Activated gamma-delta T cell treated with Interleukin-2 at 50 U/mL for 16 hours (primary cell): ENCODE measurements at places on chromosomes 6 and 20.

DNA sequence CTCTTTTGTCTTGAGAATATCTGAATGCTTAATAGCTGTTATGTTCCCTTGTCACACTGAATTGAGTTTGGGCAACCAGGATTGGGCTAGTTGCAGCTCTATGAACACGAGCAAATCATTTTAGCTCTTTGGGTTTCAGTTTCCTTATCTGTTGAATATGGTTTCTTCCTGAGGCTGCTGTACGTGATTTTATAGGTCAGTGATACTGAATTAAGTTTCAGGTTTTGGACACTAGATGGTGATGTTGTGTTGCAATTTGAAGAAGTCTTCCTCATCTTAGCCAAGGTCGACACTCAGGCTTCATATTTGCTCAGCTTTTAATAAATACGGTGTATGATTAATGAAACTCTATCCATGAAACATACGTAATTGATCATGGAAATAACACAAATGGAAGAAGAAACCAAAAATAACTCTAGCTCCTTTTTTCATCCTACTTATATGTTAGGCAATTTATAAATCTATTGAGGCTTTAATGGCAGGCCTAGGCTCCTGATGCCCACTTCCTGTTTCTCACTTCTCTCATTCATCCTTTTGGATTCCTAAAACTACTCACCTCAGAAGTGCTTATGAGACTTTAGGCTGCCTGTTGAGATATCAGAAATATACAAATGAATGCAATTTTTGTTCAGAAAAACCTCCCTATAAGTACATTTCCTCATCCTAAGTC, 354.1 kb upstream of the MAP3K7 start:
- DNase-seq, result no peak

GRCh38 chr6:100456141-100456907, 8.4 kb downstream of the SIM1 start:
- no peak for DNase-seq

- no peak for DNase-seq
These were observed 19.8 kb upstream of the MYLIP start for GRCh38 chr6:16108921-16109658.

DNA sequence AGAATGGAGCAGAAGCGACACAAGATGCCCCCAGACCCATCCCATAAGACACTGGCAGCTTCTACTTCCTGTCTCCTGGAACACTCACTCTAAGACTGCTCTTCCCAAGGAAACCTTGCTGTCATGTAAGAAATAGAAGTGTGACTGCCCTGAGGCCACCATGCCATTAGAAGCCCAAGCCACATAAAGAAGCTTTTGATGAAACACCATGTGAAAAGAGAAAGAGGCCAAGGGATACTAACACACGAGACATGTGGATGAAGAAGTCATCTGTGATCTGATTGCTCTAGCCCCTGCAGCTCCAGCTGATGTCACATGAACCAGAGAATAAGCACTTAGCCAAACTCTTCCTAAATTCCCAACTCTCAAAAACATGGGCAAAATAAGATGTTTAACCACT, 117.9 kb upstream of the PCSK2 start:
- DNase-seq, result no peak

GRCh38 chr6:7723554-7723953, 2.3 kb upstream of the BMP6 start:
- DNase-seq, result no peak

- DNase-seq, result no peak
These were observed 80.9 kb downstream of the HAO1 start for GRCh38 chr20:7859356-7859802.

DNA sequence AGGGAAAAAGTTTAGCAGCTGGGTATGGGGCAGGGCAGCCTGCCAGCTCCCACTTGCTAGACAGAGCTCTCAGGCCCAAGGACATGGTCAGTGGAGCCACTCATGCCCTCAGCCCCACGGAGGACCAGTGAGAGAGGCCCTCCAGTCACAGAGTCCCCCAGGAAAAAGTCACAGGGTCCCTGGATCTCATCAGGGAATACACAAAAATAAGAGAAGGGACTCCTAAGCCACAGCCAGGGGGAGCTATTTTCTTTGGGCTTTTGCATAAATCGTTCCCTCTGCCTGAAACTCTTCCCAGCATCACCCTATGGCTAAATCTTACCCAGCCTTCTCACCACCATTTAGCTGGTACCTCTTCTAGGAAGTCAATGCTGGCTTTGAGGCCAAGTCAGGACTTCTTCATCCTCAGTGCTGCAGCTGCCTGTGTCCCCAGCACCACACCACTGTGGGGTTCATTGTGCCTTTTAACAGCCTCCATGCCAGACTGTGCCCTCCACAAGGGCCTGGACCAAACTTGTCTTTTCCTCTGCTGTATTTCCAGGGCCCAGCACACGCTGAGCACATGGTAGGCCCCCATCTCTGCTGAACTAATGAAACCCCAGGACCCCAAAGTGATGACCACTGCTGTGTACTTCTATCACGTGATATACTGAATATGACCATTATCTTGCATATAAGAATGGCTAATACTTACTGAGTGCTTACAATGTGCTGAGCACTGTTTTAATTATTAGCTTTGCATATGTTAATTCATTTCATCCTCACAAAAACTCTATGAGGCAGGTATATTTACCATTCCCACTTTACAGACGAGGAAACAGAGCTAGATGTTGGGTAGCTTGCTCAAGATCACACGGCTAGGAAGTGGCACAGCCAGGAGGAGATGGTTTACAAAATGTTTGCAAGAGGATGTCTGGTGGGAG, 2.0 kb downstream of the ZNF335 start:
- no peak for DNase-seq

DNA sequence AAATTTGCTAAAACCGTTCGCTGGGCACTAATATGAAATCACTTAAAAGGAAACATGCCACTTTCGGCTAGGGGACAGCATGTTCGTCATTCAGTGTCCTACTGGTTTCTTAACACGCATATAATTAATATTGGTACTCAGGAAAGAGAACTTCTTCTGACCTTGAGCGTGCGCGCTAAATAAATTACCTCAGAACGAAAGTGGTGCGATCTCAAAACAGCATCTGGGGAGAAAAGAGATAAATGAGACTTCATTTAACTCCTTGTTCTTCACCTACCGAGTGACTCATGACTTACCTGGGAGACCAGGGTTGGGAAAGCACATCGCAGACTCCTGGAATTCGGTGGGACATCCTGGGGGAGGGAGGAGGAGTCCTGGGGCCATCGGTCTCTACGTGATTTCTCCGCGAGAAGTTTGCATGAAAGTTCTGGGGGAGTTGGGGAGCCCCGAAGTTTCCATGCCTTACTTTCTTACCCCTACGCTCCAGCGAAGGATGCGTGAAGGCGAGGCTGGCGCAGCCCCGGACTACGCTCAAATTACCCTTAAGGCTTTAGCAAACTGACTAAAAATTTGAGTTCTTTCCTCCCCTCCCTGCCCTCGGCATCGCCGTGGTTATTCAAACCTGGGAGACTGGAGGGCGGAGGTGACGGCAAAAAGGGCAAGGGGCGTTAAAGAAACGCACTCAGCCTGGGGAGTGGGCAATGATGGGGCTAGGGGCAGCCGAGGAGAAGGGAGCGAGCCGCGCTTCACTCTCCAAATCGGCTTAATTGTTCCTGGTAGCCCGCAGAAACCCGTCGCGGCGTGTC, 1.1 kb upstream of the BEND6 start:
- no peak for DNase-seq

GRCh38 chr6:167013946-167014345, 14.7 kb downstream of the CEP43 start:
- no peak for DNase-seq

DNA sequence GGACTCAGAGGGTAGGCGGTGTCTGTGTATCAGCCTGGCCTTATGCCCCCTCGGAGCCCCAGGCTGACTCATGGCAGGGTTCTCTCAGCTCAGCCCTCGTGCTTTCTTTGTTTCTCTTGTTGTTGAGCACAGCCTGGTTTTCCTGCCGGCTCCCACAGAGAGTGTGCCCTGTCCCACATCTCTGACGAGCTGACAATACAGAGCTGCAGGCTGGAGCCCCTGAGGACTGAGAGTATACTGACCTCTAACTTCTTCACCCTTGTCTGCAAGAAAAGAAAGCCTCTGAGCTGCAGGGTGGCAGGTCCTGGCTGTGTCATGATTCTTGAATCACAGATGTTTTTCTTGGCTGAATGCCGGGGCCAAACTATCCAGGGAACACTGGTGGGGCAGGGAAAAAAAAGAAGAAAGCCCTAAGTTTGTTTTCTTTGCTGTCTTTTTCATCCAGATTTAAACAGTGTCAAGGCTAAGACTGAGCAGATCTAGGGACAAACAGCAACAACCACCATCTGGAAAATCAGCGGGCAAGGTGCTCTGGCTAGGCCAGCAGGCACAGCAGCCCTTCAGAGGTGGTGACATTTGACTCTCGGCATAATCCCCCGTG, 63.3 kb upstream of the ZNF133 start:
- no peak for DNase-seq

GRCh38 chr20:58497724-58498469, 17.3 kb downstream of the APCDD1L start:
- no peak for DNase-seq

DNA sequence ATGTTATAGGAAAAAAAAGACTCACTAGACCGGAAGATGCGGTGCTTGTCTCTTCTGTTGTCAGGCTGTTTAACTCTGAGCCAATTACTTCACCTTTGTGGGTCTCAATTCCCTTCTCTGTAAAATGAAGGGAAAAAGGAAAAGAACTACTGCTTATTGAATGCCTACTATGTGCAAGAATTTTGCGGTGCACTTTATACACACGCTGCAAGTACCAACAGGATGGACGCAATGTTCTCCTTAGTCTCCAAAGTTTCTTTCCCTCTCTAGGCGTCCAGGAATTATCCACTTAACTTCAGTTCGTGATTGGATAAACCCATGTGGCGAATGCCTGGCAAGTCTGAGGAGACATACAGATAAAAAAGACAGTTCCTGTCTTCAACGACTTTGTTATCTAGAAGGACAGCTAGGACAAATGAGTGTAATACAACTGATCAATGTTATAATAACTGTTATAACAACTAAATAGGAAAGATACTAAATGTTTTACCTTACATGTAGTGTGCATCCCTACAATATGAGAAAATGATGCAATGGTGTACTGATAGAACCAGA, 69.0 kb upstream of the JARID2 start:
- no peak for DNase-seq

GRCh38 chr20:61350500-61351250, 98.6 kb downstream of the CDH4 start:
- DNase-seq, result no peak

- DNase-seq, result no peak
These were observed 712.1 kb upstream of the MMS22L start for GRCh38 chr6:97995158-97995557.

DNA sequence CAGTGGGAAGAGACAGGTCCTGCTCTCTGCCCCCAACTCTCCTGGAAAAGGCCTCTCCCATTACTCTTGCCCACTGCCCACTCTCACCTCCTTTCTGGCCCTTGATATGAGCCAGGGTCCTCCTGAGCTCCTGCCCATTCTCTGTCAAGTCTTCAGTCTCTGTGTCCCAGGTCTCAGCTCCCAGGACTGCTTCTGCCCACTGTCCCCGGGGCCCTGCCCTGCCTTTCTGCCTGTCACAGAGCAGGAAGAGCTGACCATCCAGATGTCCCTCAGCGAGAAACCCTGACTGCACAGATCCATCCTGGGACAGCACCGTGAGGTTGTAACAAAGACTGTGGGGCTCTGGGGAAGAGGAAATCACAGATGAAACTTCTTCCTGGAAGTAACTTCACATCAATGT, 22.2 kb downstream of the HLA-F start:
- DNase-seq, result no peak

GRCh38 chr6:131682442-131682841, 18.8 kb downstream of the OR2A4 start:
- no peak for DNase-seq

GRCh38 chr20:62875419-62876361, 14.1 kb upstream of the TCFL5 start:
- no peak for DNase-seq

GRCh38 chr6:123899745-123900144, 96.1 kb downstream of the NKAIN2 start:
- no peak for DNase-seq

DNA sequence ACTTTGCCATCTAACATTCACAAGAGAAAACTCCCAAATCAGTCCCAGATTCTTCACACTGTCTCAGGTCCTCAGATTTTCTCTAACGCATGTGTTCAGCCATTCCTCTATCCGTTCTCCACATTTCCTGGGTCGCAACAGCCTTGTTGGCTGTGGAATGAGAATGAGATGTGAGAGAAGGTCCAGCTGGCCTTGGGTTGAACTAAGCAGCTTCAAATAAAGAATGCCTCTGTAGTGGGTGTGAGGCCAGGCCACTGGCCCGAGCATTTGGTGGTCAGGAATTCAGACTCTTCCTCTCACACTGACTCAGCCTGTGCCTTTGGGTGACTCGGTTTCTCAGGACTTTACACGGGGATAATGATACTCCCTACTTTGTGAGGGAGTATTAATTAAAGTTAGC, 73.8 kb upstream of the CCN6 start:
- DNase-seq, result no peak

DNA sequence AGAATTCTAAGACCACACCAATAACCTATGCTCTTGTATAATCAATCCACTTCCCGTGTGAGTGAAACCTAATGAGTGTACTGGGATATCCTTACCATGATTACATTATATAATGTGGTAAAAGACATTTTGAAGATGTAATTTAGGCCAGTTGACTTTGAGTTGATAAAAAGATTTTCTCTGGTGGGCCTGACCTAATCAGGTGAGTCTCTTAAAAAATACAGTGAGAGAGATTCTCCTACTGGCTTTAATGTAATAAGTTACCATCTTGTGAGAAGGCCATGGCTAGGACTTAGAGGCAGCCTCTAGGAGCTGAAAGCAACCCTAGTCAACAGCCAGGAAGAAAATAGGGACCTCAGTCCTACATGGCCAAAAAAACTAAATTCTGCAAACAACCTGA, 847.7 kb upstream of the HS3ST5 start:
- DNase-seq, result no peak

- no peak for DNase-seq
These were observed 171.1 kb downstream of the ADAT2 start for GRCh38 chr6:143279385-143279784.

DNA sequence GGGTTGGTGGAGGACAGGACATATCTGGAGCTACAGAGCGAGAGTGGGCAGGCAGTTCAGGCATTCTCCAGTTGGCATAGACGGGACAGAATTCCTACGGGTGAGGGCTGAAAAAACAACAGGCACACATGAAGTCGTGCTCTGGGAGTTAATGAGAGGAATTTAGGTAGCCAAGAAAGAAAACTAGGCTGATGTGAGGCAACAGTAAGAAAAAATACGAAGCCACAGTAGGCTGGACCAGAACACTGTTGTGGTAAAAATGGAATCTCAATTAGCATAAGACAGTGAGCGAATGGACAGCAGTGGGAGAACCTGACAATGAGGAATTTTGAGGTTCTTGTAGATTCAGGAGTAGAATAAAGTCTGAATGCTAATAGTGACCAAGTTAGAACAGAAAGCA, 488.1 kb upstream of the AGPAT4 start:
- no peak for DNase-seq

DNA sequence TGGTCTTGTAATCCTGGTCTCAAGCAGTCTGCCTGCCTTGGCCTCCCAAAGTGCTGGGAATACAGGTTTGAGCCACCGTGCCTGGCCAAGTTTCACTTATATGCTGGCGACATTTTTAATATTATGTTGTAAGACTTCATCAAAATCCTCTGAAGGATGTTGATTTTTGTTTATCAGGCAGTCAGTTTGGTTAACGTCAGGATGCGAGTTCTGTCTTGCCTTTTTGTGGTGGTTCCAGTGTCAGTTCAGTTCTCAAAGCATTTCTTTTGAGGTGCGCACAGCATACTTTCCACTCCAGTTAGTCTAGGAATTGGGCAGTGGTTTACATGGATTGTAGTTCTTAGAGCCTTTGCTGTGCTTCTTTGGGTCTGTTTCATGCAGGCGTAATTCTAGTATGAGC, 24.9 kb downstream of the SCAF8 start:
- DNase-seq, result no peak
